ENCODE measurements at places on chromosomes 4 and X.

- no peak for DNase-seq
Measured at GRCh38 chr4:20297261-20297660, 45.6 kb downstream of the SLIT2 start.

GRCh38 chrX:54423161-54423888 is 16.9 kb upstream of the TSR2 start:
- no peak for DNase-seq

- no peak for DNase-seq
Measured at GRCh38 chr4:54102531-54103106, 2.7 kb downstream of the GSX2 start.

DNA sequence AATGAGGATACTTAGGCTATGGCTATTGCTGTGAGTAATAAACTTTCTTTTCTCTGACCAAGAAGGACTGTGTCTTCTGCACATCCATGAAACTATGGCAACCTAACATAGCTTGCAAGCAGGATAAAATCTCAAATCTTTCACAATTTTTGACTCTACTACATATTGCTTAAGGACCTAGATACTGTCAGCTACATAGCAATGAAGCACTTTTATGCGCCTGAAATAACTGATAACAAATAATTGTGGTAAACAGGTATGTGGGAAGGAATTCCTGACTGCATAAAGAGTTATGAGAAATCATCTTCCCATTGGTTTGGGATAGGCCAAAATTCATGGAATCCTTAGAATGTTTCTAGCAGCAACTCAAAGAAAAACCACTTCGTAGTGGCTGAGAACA is 41.2 kb upstream of the PDGFC start:
- DNase-seq: no peak

DNA sequence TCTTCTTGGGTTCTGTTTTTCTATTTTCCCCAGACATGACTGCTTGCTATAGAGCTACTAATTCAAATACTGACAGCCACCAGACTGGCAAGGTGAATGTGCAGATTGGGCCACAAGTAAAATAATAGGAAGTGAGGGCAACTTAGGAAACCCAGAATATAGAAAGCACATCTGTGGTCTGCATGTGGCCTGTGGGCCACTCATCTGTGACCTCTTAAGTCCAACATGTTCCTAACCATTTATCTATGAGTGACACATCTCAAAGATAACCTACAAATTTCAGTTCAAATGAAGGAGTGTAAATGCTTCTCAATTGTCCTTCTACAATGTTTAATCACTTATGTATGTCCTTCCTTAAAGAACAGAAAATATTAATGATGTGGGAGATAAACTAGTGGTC is 128.9 kb downstream of the REELD1 start:
- DNase-seq: no peak

DNA sequence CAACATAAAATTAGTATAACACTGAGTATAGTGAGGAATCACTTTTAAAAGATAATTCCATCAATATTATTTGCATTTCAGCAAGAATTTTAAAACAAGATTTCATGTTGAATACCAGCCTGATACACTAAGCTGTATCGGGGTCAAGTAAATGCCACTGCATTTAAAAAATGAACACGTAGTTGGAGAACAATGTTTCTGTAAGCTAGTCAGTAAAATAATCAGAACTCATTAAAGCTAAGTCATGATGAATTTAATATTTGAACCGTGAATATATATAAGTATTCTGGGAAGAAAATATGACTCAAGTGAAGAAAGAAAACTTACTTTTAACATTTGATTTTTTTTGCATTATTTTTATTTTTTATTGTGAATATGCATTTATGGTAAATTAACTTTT is 611.0 kb upstream of the PABPC4L start:
- DNase-seq: no peak

- no peak for DNase-seq
Measured at GRCh38 chr4:183887351-183887750, 17.8 kb upstream of the STOX2 start.

DNA sequence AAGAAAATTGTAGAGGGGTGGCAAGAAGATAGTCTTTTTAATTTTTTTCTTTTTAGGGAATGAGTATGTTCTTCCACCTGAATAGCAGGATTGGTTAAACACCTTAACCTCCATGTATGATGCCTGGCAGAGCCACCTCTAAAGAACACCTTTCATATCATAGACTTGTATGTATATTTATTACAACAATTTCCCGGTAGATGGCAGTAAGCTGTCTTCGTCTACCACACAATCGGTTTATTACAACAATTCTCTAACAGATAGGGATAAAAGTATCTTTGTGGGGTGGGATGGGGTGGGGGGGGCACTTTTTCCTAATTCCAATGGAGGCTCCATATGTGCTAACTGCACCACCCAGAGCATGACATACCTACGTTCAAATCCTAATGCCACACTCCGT is 255.5 kb downstream of the LDB2 start:
- no peak for DNase-seq

DNA sequence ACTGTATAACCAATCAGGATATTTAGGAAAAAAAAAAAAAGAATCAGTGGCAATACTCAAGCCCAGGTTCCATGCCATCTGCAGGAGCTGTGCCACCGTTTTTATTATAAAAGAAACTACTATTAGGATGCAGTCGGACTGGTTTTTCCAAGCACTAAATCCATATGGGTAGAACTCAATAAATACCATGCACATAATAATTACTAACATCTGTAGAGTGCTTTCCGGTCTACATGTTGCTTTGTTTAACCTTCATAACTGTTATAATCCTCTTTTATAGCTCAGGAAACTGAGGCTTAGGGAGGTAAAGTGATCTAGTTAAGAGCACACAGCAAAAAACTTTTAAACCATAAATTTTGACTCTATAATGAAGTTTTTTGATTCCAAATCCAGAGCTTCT is 24.0 kb downstream of the ARSJ start:
- no peak for DNase-seq

- no peak for DNase-seq
Measured at GRCh38 chr4:39730072-39730471, 32.1 kb downstream of the UBE2K start.

GRCh38 chr4:6878451-6879059 is 31.1 kb upstream of the TBC1D14 start:
- no peak for DNase-seq

DNA sequence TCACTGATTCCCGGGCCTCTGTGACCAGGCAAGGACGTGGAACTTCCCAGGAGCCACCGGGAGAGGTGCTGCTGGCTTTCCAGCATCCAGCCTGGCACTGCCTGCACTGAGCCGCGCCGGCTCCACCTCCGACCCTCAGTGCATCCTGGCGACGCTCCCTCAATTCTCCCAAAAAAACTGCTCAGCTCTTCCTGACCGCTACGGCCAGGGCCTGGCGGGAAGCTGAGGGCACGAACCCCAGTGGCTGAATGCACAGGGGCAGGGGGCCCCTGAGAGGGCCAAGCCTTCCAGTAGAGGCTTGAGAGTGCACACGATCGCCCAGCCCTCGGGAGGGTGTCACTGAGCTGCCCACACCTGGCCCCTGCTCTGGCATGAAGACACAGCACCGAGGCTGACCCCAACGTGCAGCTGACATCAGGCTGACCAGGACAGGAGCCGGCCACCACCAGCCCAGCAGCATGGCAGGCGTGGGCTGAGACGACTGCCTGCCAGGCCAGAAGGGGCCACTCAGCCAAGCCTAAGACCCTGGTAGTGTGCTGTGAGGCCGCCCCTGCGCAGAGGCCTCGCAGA is 6.9 kb downstream of the CTBP1 start:
- no peak for DNase-seq

DNA sequence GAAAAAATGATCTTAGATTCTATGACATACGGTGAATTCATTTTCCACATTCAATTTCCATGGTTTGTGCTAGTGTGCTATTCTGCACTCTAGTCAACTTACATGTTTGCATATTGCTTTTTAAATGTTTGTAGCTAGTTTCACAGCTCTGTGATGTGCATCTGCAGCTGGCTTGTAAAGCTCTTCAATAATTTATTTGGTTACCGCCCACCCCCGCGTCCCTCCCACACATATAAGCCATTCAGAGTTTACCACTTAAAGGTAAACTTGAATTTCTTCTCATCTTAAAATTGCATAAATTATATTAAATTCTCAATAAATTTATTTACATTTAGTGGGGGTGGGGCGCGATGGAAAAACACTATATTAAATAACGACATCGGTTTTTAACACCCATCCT is 291 bp upstream of the NBDY start:
- no peak for DNase-seq
